ENCODE measurements at places on chromosomes 1 and 21.

- no peak for DNase-seq
Measured at GRCh38 chr1:243962541-243962940, 88.5 kb upstream of the ZBTB18 start.

GRCh38 chr1:227170361-227171166, 147.7 kb downstream of the CDC42BPA start:
- DNase-seq: no peak

DNA sequence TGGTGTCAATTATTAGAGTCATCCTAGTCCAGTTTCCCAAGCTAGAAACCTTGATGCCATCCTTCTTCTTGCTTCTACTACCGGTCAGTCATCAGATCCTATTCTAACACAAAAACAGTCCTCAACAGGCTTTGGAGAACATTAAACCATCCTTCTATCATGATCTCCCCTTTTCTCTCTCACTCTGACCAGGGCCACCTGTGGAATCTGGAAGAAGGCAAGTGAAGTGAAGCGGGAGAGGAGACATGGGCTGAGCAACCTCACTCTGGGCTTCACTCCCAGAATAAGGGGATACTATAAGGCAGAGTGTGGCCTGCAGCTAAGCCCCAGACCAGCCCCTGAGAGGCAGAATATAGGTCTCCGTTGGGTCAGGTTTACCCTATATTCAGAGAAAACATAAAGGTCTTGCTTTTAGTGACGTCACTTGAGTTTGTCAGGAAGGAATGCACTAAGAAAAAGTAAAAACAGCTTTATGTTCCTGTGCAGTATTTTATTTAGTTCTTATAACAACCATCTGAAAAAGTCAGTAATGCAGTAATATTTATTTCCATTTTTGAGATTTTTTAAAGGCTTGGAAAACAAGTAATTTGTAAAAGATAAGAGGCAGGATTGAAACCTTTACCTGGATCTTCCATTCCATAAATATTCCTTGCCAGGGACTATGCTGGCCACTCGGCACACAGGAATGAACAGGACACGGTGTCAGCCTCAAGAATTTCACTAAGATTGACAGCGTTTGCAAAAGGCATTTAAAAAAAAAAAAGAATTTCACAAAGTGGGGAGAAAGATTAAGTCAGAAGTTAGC, 61.3 kb downstream of the NFASC start:
- no peak for DNase-seq

DNA sequence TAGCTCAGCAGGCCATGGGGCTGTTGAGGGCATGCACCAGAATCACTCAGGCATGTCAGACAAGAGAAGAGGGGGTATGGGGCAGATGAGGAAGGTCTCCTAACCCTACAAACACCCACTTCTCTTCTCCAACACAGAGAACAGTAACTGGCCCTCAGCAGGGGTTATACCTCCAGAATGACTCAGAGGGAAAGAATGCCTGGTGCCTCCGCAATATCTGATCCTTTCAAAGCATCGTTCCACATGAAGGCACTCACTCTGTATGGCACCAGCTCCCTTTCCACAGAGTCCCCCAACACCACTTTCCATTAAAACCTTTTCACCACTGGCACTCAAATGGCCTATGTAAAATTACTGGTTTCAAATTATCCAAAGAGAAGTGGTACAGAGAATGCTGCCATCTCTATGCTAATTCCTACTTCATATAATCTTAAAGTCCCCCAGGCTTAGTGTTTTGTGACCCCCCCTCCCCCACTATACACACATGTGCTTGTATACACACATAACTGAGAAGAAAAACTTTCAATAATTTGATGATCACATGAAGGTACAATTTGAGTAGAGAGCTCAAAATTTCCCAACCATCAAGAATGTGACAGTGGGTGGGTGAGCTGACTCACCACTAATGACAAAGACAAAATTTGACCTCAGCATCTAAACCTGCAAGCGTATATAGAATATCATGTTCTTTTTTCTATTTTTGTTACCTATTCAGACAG, 91.5 kb downstream of the SIPA1L2 start:
- no peak for DNase-seq

DNA sequence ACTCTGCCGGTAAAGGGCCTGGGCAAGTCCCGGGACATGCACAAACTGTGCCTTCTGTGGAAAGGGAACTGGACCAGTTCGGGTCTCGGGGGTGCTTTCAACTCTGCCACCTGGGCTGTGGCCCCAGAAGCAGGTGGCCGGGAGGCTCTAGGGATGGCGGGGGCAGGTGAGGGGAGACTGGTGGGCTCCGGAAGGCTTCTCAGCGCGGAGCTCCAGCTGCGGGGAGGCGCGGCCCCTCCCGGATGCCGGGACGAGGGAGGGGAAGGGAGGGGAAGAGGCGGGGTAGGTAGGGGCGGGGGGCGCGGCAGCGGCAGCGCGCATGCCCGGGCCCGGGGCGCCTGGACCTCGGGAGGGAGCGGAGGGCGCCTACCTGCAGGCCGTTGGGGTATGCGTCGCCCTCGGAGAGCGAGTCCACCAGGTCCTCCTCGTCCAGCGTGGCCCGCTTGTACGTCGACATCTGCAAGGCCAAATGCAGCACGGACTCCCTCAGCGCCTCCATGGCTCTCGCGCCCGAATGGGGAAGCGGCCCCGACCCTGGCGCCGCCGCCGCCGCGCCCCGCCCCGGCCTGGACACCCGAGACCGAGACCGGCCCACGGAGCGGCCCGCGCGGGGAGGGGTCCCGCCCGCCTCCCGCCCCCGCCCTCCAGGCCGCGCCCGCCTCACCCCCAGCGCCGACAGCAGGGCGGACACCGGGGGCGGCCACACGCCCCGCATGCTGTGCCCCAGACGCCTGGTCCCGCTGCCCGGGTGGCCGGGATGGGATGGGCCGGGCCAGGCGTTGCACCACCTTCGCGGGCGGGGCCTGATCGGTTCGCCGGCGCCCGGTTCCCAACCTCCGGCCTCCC, at the start of gene ECE1:
Gene ECE1 (minus strand): TSS at position 764 of the 846 bp plus-strand sequence. CDS start 49 bp downstream, at position 715.
- no peak for DNase-seq

GRCh38 chr1:23664837-23665795, 26.5 kb upstream of the RPL11 start:
- peak; percentile 36 for DNase-seq

GRCh38 chr1:110455151-110455550, 4.2 kb downstream of the PROK1 start:
- DNase-seq: no peak

- DNase-seq: no peak
Measured at GRCh38 chr1:227733751-227734545, 1.2 kb downstream of the JMJD4 start.

DNA sequence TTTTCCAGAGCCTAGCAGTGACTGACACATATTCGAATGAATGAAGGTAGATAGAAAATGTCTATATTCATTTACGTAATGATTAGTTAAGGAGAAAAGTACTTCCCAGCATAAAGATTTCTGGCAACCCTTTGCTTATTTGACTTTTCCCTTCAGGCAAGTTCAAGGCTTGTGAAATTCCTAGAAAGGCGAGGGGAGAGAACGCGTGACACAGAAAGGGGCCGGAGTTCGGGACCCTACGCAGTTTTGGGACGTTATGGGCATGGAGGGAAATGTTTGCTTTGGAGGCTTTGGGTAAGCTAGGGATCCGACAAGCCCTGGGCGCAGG, 472 bp upstream of the USP25 start:
- DNase-seq: no peak

GRCh38 chr1:59057211-59057694, 239.6 kb upstream of the FGGY start:
- DNase-seq: no peak

DNA sequence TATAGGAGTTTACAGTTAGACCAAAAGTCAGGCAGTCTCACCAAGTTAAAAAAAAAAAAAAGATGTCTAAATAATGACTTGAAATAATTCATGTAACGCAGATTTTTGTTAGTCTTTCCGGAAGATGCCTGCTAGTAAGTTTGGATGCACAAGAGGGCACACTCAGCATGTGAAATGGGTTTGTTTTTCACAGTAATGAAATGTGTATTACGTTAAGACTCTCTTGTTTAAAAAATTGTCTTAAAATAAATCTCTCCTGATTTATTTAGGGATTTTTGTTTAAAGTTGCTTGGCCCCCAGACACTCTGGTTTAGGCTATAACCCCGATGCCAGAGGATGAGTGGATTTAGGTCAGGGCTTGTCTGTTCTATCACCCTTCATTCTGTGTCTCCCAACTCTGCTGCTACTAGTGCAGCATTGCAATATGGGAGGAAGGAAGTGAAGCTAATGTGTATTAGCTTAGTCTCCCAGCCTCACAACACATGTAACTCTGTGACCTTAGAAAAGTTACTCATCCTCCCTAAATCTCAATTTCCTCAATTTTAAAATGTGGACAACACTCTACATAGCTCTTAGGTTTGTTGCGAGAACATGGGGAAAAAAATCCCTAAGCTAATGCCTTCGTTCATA, 25.7 kb downstream of the CTH start:
- peak; percentile 58 for DNase-seq

GRCh38 chr21:29938776-29939103, 1.1 kb downstream of the GRIK1 start:
- DNase-seq: no peak

DNA sequence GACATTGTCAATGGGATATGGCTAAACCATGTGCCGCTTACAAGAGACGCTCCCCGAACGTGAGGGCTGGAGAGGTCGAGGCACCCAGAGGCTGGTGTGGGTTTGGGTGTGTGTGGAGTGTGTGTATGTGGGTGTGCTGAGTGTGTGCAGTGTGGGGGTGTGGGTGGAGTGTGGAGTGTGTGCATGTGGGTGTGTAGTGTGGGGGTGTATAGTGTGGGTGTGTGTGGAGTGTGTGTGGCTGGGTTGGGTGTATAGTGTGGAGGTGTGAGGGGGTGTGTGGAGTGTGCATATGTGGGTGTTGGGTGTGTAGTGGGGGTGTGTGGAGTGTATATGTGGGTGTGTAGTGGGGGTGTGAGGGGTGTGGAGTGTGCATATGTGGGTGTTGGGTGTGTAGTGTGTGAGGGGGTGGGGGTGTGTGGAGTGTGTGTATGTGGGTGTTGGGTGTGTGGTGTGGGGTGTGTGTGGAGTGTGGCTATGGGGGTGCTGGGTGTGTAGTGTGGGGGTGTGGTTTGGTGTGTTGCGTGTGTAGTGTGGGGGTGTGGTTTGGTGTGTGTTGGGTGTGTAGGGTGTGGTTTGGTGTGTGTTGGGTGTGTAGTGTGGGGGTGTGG, 42.2 kb downstream of the SLC19A1 start:
- no peak for DNase-seq

GRCh38 chr21:32921632-32922230, 104.0 kb upstream of the OLIG2 start:
- DNase-seq: peak; percentile 8

GRCh38 chr1:54464031-54464476, 57.9 kb upstream of the SSBP3 start:
- no peak for DNase-seq

DNA sequence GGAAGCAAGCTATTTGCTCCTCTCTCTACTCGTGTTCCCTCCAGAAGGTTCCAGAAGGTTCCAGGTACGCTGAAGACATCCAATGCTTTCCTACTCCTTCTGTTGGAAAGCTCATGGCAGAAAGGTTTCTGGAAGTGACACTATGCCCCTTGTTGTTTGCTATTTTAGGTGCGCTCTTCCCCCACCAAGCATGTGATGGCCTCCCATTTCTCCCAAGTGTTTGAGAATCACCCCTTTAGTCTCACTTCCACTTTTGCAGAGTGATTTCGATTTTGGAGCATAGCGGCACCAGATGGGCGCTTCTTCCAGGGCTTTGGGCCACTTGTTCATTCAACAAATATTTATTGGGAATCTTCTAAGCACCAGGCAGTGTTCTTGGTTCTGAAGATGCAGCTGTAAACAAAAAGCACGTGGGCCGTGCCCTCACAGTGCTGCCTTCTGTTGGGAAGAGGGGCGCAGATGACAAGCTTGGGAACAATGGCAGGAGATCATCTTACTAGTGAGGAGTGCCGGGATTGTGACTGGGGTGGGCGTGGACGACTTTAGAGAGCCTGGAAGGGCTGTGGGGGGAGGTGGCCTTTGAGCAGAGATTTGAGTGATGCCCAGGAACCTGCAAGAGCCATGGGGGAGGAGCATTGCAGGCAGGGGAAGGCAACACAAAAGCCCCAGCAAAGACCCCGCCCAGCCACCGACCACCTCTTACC, 43.0 kb upstream of the TARDBP start:
- no peak for DNase-seq

- no peak for DNase-seq
Measured at GRCh38 chr21:36584980-36585940, 105.3 kb upstream of the CLDN14 start.

- DNase-seq: no peak
Measured at GRCh38 chr1:44591381-44591780, 82.9 kb downstream of the TMEM53 start.

All from kidney capillary endothelial cell (primary cell).